ENCODE measurements at places on chromosomes 2 and 18.

DNA sequence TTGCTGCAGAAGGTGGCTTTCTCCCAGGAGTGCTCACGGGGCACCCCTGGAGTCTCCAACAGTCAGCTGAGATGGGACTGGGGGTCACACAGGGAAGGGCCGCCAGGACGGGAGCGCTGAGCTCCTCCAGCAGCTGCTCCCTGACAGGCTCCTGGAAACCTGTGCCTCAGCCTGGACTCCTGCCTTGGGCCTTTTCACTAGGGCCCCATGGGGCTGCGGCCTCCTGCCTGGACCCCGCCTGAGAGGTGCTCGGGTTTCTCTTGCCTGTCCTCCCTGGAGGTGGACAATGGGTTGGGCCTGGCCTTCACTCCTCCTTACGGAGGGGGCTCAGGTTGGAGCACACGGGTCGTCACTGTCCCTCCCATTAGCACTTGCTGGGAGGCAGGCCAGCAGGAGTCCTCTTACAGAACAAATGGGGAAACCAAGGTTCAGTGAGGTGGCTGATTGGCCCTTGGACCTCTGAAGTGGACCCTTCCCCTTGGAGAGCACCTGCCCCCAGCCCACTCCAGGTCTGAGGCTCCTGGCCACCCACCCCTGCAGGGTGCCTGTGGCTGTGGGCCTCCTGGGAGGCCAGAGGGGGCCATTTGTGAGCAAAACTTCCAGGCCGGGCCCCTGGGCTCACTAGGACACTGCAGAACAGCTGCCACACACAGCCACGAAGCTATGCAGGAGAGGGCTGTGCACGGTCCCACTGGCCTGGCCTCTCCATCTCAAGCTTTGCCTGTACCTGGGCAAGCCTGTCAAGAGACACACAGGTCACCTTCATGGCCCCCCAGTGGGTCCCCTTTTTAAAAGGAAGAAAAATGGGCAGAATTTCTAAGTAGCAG, 57.1 kb upstream of the ODC1 start:
- no peak for DNase-seq

DNA sequence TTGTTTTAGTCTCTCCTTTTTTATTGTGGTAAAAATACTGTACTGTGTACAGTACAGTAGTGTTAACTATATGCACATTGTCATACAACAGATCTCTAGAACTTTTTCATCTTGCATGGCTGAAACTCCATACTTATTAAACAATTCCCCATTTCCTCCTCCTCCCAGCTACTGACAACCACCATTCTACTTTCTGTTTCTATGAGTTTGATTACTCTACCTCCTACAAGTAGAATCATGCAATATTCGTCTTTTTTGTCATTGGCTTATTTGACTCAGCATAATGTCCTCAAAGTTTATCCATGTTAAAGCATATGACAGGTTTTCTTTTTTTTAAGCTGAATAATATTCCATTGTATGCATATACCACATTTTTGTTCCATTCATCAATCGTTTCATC, 338.2 kb downstream of the AGPS start:
- DNase-seq, result no peak

- no peak for DNase-seq
Observed at GRCh38 chr2:196592331-196592910, 47.1 kb upstream of the CCDC150 start.

GRCh38 chr2:223494496-223494895, 107.7 kb downstream of the SCG2 start:
- no peak for DNase-seq

GRCh38 chr2:172100935-172101820, 1.5 kb downstream of the DLX2 start:
- DNase-seq, result no peak

GRCh38 chr18:6792391-6792790, 62.9 kb downstream of the ARHGAP28 start:
- DNase-seq, result no peak

DNA sequence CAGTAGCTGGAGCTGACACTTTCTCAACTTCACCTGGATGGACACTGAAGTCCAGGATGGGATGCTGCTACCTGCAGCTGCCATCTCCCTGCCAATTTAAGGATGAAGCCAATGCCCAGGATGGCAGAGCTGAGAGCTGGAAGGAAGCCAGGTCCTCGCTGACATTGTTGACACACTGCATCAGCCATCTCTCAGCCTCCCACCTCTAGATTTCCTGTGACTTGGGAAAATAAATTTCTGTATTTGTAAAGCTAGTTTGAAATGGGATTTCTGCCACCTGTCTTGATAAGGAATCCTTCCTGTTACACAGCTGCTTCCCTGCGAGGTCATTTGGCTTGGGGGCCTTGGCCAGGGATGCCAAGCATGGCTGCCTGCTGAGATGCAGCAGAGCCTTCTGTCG, 43.5 kb downstream of the KCTD1 start:
- DNase-seq, result no peak

- DNase-seq, result no peak
Observed at GRCh38 chr2:97868986-97869721, 126.6 kb downstream of the TMEM131 start.

GRCh38 chr2:214706986-214707385, 102.5 kb downstream of the BARD1 start:
- no peak for DNase-seq

DNA sequence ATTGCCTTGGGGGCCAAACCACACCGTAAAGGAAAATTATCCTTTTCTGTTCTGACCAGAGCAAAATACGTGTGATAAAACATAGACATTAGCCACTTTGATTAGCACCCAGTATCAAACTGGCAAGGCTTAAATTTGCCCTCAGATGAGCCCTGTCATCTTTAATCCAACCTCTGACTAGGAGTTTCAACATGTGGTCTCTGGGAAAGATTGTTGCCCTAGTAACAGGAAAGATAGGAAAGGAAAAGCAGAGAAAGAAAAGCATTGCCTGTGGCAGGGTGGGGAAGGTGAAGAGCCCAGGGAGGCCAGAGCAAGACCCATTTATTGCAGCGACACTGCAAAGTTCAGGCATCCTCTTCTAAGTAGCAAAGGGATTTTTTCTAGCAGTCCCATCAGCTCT, 181.5 kb upstream of the SCN7A start:
- no peak for DNase-seq

DNA sequence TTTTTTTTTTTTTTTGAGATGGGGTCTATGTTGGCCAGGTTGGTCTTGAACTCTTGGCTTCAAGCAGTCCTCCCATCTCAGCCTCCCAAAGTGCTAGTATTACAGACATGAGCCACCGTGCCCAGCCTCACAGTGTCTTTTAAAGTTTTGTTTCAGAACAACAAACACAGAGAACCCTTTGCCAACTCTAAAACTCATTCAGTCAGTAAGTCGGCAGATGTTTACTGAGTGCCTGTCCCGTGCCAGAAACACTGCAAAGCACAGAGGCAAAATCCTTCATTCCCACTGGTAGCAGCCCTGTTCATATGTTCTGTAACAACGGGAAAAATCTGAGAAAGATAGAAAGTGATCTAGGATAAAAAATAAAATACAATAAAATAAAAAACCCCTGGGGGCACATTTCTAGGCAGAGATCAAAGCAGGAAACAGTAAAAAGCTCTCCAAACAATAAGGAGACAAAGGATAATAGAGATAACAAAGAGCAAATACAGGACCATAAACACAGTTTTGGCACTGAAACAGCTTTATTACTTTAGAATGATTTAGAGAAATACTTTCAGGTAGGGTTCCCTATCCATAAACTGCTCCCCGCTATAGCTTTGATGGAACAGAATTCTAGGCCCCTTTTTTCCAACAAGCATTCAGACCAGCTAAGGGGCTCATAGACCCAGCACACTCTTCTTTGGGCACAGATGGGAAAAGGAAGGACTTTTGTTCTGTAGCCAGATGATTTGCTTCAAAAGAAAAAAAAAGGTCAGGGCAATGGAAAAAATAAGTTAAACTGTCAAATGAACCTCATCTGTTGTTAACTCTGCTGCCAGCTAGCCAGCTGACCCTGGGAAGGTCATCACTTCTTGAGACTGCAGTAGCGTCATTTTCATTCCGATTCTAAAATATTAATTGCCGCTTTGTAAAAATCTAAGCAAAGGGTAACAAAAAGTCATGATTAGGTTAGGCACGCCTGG, 212.3 kb downstream of the CDH20 start:
- DNase-seq, result no peak

DNA sequence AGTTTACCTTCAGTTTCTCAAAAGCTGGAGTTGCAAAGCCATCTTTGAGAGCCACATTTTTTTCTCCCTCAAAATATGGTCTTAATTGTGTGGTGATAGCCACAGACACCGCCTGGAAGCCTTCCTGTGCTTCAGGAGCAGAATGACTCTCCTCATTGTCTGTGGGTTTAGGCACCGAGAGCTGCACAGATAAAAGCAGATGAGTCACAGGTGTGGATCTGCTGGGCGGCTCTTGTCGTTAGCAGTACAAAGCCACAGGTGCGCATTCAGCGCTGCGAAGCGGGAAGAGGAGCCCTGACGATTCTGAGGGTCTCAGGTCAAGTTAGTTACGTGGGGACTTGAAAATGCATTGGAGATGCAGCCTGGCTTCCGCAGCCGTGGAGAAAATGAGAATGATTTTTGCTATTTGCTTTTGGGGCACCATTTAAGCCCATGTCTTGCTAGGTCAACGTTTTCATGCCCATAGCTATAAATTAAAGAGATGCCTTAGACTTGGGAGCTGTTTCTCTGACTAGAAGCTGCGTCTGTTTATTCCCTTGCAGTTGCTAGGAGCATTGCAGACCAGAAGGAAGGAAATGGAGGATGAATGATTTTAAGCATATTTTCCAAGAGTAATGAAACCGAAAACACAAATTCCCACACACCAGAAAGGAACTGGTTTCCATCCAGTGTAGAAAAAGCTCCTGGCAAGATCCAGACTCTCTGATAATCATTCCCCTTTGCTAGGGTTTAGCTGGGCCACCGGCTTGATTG, 51.5 kb downstream of the KLHL29 start:
- no peak for DNase-seq

DNA sequence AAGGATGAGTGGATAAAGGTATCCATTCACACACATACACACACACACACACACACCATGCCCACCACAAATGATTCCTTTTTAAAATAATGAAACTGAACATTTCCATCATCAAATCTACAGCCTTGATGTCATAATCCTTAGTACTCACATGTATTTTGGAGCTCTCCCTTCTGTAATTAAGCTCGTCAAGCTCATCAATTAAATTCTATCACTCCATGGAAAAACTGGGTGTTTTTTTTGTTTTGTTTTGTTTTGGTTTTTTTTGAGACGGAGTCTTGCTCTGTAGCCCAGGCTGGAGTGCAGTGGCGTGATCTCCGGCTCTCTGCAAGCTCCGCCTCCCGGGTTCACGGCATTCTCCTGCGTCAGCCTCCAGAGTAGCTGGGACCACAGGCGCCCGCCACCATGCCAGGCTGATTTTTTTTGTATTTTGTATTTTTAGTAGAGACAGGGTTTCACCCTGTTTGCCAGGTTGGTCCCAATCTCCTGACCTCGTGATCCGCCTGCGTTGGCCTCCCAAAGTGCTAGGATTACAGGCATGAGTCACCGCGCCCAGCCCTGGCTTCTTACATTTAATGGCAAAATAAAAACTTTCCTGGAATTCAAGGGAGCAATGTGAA, 78.6 kb upstream of the RGPD4 start:
- no peak for DNase-seq

GRCh38 chr2:151857650-151858049, 29.4 kb upstream of the ARL5A start:
- no peak for DNase-seq

DNA sequence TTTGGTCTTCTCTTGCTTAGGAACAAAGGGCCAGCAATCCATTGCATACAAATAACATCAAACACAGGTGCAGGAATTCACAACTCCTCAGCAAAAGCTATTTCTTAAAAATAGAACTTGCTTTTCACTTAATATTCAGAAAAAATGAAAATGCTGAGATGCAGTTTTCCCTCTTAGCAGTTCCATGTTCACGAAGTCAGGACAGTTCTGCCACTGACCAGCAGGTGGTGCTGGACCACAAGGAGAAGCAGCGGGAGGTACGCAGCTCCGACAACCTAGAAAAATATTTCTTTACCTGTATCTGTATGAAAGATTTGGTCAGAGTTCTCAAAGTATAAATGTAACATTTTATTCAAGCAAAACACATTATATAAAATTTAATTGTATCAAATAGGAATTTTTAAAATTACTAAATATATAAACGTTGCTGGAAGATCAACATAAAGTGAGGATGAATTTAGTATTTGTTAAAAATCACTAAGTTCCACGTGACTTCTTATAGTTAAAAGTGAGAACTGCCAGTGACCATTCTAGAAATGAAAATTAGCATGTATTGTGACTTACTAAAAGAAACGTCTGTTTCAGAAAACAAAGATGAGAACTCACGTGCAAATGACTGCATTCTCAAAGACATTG, 48.8 kb downstream of the ADNP2 start:
- DNase-seq, result peak; percentile 66

Measured in stimulated activated CD8-positive, alpha-beta memory T cell treated with anti-CD3 and anti-CD28 coated beads, Interleukin-12 subunit alpha, Interleukin-12 subunit beta, amount 100 ng/mL, for 1 hour (primary cell).